ENCODE measurements at places on chromosomes 1 and 21.

DNA sequence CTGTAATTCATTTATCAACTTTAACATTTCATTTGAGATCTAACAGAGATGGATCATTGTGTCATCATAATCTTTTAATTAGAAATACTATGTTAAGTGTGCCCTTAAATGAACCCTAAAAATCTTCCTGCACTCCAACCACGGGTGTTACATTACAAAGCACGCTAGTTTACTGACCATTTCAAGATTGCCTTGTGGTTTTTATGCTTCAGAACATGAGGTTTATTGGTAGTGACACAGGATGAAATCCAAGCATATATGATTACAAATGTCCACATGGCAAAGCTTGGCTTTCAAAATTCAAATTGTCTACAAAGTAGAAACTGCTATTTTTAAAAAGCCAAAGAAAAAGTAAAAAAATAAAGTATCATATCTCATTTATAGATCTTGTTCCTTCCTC is 190.4 kb upstream of the USP25 start:
- DNase-seq: no peak

- no peak for DNase-seq
These were observed 38.2 kb downstream of the TTLL7 start for GRCh38 chr1:83960669-83961277.

- no peak for DNase-seq
These were observed 32.2 kb upstream of the GADD45A start for GRCh38 chr1:67652800-67653199.

DNA sequence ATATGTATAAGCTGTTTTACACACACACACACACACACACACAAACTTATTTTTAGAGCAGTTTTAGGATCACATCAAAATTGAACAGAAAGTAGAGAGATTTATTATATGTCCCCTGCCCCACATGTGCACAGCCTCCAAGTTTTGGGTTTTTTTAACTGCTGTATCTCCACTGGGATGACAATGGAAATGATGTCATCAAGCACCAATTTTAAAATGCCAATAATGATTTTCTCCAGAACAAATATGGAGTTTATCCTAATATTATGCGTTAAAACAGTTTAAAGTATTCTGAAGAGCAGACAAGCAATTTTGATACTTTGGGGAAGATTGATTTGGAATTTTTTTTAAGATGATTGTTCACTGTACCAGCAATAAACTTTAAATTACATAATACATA is 56.7 kb downstream of the GFI1 start:
- no peak for DNase-seq

GRCh38 chr1:174968750-174969244 is 30.9 kb upstream of the CACYBP start:
- no peak for DNase-seq

- no peak for DNase-seq
These were observed 50.8 kb downstream of the SRRM1 start for GRCh38 chr1:24693827-24694379.

DNA sequence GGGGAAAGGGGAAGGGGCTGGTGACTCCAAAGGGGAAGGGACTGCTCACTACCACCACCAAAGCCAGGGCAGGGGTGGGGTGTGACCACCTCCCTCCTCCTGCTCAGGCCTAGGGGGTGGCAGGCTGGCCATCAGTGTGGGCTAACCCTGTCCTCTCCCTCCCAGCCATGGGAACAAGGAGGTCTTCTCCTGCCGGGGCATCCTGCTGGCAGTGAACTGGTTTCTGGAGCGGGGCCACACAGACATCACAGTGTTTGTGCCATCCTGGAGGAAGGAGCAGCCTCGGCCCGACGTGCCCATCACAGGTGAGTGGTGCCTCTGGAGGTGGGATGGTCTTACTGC is 5.7 kb downstream of the ZC3H12A start:
- no peak for DNase-seq

DNA sequence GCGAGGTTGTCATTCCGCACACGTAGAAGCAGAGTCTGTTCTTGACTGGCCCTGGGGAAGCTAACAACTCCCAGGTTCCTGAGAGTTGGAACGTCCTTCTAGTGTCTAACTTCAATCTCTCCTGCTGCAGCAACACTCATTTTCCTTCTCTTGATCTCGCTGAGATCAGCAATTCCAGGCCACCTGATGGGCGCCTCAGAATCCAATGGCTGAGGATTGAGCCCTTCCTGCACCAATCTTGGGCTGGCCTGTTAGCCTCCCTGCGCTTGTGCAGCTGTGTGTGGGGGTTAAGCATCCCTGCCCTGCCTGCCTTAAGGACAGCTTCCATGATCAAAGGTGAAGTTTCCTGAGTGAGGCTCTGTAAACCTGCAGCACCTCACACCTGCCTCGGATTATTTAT is 87.9 kb downstream of the SYT2 start:
- DNase-seq: no peak

- no peak for DNase-seq
These were observed 127.2 kb downstream of the FOXD2 start for GRCh38 chr1:47565092-47565491.

DNA sequence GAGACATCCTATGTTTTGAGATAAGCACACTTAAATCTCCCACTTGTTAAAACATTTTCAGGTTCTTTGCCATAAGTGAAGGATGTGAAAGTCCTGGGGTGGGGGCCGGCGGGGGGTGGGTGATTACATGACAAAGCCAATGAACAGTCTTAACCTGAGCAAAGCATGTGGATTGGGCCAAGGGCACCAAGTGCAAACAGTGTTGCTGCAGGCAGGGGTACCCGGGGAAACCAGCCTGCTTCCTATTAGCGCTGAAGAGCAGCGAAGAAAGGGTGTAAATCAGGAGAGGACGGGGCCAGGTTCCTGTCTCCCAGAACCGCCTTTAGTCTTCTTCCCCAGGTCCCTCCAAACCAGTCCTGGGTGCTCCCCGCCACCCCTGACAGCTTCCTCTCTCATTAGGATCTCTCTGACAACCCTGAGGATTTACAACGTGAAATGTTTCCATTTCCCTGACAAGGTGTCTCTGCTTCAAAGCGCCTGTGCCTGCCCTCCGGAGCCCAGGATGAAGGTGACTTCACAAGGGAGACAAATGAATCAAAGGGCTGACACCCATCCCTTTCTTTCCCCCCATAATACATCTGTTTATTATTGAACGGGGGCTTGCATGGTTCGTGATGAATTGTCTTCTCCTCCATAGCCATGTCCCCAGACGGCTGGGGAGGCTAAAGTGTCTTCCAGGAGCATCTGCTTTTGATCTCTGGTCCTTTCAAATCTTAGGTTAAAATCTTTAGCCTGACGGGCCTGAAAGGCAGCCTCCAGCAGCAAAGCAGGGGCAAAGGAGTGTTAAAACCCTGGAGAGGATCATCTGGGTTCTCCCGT is 109.5 kb downstream of the TRABD2B start:
- DNase-seq: no peak

DNA sequence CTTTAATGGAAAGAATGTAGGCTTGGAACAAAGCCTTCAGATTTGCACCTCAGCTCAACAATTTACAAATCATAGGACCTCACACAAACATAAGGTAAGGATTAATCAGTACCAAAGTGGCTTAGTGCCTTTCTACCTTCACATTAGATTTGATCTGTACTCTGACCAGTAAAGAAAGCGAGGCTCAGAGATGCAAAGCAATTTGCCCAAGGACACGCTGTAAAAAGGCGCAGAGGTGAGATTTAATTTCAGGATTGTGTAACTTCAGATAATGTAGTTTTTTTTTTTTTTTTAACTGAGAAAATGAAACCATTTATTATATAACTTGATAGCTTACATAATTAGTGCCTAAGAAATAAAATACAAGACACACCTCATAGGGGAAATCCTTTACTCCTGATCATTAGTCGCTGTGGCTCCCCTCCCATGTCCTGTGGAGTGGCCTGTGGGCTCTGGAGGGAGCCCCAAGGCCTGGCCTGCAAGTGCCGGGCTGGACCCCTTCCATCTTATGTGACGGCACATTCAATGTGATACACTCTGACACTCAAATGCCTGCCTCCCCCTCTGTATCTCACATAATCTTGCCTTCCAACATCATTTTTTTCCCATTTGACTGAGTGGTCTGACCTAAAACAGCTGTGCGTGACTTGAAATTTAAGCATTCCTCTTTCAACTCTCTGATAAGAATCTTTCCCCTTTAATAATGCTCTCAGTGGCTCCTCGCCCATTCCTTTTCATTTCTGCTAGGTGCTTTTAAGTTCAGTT is 426.5 kb upstream of the DAB1 start:
- DNase-seq: no peak

DNA sequence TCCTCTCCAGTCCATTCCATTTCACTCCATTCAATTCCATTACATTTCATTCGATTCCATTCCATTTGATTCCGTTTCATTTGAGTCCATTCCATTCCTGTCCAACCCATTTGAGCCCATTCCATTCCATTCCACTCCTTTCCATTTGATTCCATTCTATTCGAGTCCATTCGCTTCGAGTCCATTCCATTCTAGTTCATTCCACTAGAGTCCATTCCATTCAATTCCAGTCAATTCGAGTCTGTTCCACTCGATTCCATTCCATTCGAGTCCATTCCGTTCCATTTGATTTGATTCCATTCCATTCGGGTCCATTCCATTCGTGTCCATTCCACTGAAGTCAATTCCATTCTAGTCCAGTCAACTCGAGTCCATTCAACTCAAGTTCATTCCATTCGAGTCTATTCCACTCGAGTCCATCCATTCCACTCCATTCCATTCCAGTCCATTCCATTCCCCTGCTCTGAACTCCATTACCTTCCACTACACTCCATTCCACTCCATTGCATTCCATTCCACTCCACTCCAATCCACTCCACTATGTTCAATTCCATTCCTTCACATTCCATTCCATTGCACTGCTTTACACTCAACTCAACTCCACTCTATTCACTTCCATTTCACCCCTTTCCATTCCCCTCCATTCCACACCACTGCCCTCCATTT is 2569.4 kb upstream of the TPTE start:
- no peak for DNase-seq

DNA sequence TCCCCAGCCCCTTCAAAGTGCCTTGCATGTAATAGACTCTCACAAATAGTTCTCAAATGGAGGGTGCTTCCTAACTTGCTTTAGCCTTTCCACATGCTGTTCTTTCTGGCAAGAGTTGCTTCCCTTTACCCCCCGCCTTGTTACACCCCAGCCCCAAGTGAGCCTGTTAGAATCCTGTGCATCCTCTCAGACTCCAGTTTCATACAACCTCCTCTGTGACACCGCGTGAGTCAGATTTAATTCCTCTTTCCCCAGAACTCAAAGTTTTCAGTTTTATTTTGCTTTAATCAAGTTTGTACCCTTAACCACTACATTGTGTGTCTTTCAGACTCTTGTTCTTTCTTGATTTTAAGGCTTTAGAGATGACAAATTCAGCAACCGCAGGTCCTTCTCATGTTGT is 234.5 kb upstream of the HOOK1 start:
- no peak for DNase-seq

- DNase-seq: no peak
These were observed 206.0 kb downstream of the CENPF start for GRCh38 chr1:214808845-214809460.

GRCh38 chr1:56561227-56562019 is 17.9 kb downstream of the PLPP3 start:
- DNase-seq: no peak

GRCh38 chr1:178397678-178398077 is 99.1 kb downstream of the CLEC20A start:
- DNase-seq: no peak

- no peak for DNase-seq
These were observed 38.5 kb downstream of the PYHIN1 start for GRCh38 chr1:158969855-158970254.

- DNase-seq: peak; percentile 98
These were observed at the start of gene CTPS1 for GRCh38 chr1:40979241-40980067. TSS of gene CTPS1 (plus strand) at chr1:40979696. CDS start at chr1:40983291, 3,595 bp downstream.

GRCh38 chr1:200706111-200706814 is 32.4 kb upstream of the CAMSAP2 start:
- DNase-seq: no peak

DNA sequence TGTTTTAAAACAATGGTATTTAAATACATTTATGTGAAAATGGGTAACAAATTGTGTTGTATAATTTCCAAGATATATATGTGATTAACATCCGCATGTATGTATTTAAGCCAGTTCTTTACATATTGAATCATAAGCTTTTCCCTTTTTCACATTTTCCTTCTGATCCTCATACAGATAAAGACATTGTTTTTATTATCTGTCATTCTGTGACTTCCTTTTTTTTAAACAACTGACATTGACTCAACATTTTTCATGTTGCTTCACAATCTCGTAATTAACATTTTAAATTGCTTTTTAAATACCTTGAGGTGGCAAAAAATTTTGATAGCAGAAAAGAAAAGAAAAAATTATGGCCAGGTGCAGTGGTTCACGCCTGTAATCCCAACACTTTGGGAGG is 1.4 kb downstream of the STXBP3 start:
- no peak for DNase-seq

DNA sequence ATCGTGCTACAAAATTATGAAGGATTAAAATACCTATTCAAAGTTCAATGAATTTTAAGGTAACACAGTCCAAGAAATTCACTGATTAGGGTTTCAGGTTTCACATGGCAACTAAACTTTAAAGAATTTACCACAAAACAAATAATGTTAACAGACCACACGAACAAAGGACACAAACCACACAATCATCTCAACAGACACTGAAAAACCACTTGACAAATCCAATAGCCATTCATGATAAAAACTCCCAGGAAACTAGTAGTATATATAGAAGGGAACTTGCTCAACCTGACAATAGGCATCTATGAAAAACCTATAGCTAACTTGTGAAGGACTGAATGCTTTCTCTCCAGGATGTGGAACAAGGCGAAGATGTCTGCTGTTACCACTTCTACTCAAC is 21.1 kb upstream of the SH2D5 start:
- no peak for DNase-seq

- no peak for DNase-seq
These were observed 112.7 kb downstream of the HMCN1 start for GRCh38 chr1:185846672-185847444.

- peak; percentile 79 for DNase-seq
These were observed 225.4 kb upstream of the NRIP1 start for GRCh38 chr21:15289896-15290841.

GRCh38 chr1:241717975-241718374 is 65.9 kb downstream of the WDR64 start:
- DNase-seq: no peak

GRCh38 chr1:87826681-87827251 is 498.1 kb downstream of the LMO4 start:
- no peak for DNase-seq

- DNase-seq: no peak
These were observed 483 bp downstream of the CHML start for GRCh38 chr1:241639623-241640148.

GRCh38 chr1:170009551-170009950 is 64.9 kb downstream of the KIFAP3 start:
- DNase-seq: no peak

Data from ecto neural progenitor cell (in vitro differentiated cells).